Camera-type eye (tissue), 1 donor: ENCODE measurements at places on chromosomes 6 and 20. TPM values are rescaled to one million over a fixed set of nuclear protein-coding genes. Genes with fewer than 3 reads are reported as not detected.

PTCRA gene
- not detected for total RNA-seq

ESR1 gene
- total RNA-seq: 0.60 TPM

SNAP25 gene
- total RNA-seq: 162 TPM

HELZ2 gene
- 25.6 TPM for total RNA-seq

PRDM13 gene
- 16.6 TPM for total RNA-seq

PSMB1 gene
- 136 TPM for total RNA-seq

NOTCH4 gene
- total RNA-seq: 13.6 TPM

DTD1 gene
- 49.6 TPM for total RNA-seq

SMPD2 gene
- total RNA-seq: 7.9 TPM

KIF25 gene
- total RNA-seq: not detected

ECT2L gene
- not detected for total RNA-seq

CDH22 gene
- total RNA-seq: 0.93 TPM

IFT52 gene
- total RNA-seq: 38.3 TPM

SLC22A7 gene
- total RNA-seq: not detected

SAPCD1 gene
- total RNA-seq: 3.8 TPM

GPSM3 gene
- total RNA-seq: 1.8 TPM

EYA4 gene
- 7.7 TPM for total RNA-seq

MYLK4 gene
- total RNA-seq: 9.9 TPM

MOXD1 gene
- total RNA-seq: 16.7 TPM

SUPT3H gene
- 30.2 TPM for total RNA-seq

TBC1D22B gene
- 11.7 TPM for total RNA-seq

GLP1R gene
- 0.88 TPM for total RNA-seq

C6orf52 gene
- total RNA-seq: not detected

ANKRD66 gene
- not detected for total RNA-seq

C6orf163 gene
- 8.0 TPM for total RNA-seq

RNF182 gene
- 18.4 TPM for total RNA-seq

FAM184A gene
- total RNA-seq: 29.1 TPM

CYP39A1 gene
- total RNA-seq: 18.6 TPM

BTNL2 gene
- total RNA-seq: not detected

BANF2 gene
- not detected for total RNA-seq
